ENCODE measurements at places on chromosomes 13 and 19. TPM values are rescaled to one million over a fixed set of nuclear protein-coding genes. Genes with fewer than 3 reads are reported as not detected.

GRCh38 chr19:45934551-45935230, 20.1 kb upstream of the NANOS2 start:
- no peak for DNase-seq

DNA sequence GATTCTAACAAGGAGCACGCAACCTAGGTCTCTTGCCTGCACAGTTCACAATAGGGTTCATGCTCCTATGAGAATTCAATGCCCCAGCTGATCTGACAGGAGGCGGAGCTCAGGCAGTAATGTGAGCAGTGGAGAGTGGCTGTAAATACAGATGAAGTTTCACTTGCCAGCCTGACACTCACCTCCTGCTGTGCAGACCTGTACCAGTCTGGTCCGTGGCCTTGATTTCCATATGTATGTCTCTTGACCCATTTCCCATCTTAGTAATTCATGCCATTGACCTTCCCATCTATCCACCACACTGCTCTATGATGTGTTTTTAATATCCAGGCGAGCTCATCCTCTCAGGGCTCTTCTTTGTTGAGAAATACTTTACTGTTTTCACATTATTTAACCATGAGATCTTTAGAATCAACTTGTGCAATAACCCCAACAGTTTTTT, 95.2 kb downstream of the LRCH1 start:
- no peak for DNase-seq

Gene ADAT3
- 4.0 TPM for total RNA-seq

- DNase-seq = no peak
These were observed 136.7 kb downstream of the IRS2 start for GRCh38 chr13:109649713-109650112.

Gene LRCH1
- total RNA-seq = 10.9 TPM

Data from right atrium auricular region (tissue), 2 donors.